Ecto neural progenitor cell (in vitro differentiated cells): ENCODE measurements at places on chromosomes 12 and 14.

- no peak for DNase-seq
Observed at GRCh38 chr12:6322969-6323339, 12.5 kb downstream of the PLEKHG6 start.

- DNase-seq = no peak
Observed at GRCh38 chr14:32524609-32525375, 195.7 kb downstream of the AKAP6 start.

GRCh38 chr12:6769666-6770065 is 2.7 kb upstream of the LAG3 start:
- DNase-seq = no peak

- peak; percentile 90 for DNase-seq
Observed at GRCh38 chr14:100213956-100214769, 24.8 kb upstream of the YY1 start.

- DNase-seq = no peak
Observed at GRCh38 chr14:38342803-38343202, 86.9 kb upstream of the CLEC14A start.

- peak; percentile 84 for DNase-seq
Observed at GRCh38 chr14:37172024-37172869, at the start of gene SLC25A21. TSS of gene SLC25A21 (minus strand) at chr14:37172606.

DNA sequence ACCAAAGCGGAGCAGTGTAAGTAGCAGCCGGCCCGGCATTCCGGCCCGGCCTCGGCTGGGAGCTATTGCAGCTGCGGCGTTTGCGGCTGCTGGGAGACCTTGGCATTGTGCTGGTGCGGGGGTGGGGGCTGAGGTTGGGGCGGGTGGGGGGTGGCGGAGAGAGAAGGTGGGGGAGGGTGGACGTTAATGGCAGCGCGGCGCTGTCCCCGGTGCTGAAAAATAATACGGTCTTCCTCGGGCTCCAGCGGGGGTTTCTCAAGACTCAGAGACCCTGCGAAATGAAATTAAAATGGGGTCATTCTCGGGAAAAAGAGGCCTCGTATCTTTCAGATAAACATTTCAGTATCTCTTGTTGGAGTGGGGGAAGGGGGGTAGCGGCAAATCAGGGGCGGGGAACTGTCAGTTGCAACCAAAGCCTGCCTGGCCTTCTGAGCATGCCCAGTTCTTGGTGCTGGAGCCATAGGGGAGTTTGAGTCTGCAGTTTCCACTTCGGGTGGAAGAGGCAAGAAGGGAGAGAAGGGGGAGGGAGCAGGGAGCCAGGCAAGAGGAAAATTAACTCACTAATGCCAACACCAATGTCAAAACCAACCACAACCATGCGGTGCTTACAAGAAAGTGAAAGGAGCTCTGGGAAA is 414 bp downstream of the UNC79 start:
- peak; percentile 54 for DNase-seq
